ENCODE measurements at places on chromosomes 12 and 14.

GRCh38 chr14:101808894-101809670, 47.6 kb downstream of the PPP2R5C start:
- DNase-seq = no peak

DNA sequence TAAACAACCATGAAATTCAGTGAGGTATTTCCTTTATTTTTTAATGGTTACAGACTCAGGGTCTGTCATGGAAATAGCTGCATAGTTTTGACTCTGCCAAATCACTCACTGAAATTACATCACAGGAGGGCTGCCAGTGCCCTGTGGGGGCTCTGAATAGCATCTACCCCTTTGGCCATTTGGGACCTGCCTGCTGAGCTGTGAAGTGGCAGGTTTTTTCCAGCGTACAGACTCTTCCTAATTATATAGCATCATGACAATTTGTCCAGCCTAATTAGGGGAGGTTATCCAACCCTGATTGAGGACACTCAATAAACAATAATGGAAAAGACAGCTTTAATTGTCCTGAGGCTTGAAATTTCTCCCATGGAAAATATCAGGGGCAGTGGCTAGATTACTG, 1.8 kb upstream of the COCH start:
- no peak for DNase-seq

GRCh38 chr14:61876362-61877034, 114.3 kb downstream of the SNAPC1 start:
- no peak for DNase-seq

GRCh38 chr12:3271146-3271545, 194.0 kb downstream of the TSPAN9 start:
- DNase-seq = no peak

GRCh38 chr12:9052610-9053009, 63.1 kb downstream of the A2M start:
- DNase-seq = no peak

DNA sequence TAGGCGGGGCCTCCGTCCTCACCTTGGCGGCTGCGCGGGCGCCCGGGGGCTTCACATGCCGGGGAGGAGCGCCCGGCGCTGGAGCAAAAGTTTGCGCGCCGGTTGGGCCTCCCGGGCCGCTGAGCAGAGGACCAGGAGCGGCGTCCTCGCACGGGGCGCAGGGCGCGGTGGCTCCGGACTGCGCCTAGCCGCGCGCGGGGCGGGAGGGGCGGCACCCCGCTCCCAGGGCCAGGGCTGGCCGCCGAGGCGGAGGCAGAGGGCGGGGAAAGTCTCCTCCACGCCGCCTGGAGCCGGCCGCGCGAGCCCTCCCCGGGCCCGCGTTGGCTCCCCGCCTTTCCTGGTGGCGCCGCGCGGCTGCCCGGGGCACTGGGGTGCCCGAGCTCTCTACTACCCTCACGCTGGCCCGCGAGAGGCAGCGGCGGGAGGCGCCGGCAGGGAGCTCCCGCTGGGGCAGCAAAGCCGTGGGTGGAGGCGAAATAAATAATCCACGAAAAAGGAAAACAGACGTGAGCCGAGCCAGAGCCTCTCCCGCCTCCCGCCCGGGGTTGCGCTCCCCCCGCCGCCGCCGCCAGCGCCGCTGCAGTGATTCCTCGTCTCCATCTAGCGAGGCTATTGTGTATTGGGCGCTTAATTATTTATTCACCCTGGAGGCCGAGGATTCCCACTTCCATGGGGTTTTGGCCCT, 400 bp upstream of the PRIMA1 start:
- no peak for DNase-seq

DNA sequence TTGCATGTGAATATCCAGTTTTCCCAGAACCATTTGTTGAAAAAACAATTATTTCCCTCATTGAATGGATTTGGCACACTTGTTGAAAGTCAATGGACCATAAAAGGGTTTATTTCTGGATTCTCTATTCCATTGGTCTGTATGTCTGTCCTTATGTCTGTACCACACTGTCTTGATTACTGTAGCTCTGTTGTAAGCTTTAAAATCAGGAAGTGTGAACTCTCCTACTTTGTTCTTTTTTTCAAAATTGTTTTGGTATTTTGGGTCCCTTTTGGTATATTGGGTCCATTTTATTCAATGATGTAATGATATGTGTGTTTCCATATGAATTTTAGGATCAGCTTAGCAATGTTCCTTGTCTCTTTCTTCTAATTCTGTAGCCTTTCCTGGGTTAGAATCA, 64.8 kb downstream of the PPP2R5C start:
- no peak for DNase-seq

DNA sequence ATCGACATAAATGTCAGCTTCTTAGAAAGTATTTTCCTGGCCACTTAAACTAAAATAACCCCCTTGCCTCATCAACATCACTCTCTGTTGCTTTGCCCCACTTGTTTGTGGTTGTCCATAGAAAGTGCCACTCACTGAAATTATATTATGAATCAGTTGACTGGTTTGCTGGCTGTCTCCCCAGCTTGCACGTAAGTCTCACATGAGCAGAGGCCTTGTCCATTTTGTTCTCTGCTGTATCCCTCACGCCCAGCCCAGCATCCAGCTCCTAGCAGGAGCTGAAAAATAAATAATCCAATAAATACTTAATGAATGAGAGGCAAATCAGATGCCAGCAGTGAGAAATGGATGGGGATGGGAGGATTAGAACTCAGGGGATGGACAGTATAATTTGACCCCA, 159.3 kb downstream of the KSR2 start:
- no peak for DNase-seq

GRCh38 chr12:69583203-69583602, 2.1 kb upstream of the CCT2 start:
- no peak for DNase-seq

DNA sequence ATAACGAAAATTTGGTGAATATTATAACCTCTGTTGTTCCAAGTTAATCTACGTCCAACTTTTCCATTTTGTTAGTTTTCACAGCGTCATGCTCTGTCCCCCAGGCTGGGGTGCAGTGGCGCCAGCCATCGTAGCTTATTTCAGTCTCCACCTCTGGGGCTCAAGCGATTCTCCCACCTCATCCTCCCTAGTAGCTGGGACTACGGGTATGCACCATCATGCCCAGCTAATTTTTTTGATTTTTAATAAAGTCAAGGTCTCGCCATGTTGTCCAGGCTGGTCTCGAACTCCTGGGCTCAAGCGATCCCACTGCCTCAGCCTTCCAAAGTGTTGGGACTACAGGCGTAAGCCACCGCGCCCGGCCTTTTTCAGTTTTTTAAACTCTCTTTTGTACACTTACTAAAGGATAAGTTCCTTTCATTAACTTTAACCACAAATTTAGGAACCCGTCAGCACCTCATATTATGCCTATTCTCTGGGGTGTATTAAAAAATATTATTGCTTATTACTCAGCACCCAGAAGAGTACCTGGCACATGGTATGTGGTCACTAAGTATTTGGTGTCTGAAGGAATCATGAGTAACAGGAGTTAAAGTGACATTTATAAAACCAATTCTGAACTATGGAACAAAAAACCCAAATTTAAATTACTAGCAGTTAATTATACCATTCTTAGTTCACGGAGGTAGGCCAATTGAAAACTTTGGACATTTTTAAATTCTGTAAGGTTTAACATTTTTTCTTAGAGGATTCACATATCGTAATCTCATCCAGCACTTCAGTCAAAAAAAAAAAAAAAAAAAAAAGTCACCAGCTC, 925 bp upstream of the MIPOL1 start:
- no peak for DNase-seq
